ENCODE measurements at places on chromosomes 12 and 14. TPM values are rescaled to one million over a fixed set of nuclear protein-coding genes. Genes with fewer than 3 reads are reported as not detected.

DNA sequence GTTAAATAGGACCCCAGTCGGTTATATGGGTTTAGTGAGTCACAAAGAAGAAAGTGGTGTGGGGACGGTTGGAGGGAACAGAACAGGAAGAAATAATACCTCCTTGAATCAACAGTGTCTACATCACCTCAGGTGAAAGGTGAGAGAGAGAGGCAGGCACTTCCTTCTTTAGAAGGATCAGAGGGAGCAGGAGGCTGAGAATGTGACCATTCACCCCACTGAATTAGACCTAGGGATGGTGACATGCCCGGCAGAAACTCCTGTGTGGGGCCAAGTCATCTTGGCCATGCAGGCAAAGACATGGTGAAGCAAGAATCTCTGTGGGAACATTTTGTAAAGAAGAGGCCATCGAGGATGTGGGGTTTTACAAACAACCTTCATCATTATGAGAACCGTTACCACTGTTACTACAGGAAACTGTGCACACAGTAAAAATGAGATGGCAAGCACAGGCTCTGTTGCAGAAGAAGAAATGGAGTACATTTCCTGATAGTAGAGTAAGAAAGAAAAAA is 1196.9 kb downstream of the VRK1 start:
- no peak for DNase-seq

DNA sequence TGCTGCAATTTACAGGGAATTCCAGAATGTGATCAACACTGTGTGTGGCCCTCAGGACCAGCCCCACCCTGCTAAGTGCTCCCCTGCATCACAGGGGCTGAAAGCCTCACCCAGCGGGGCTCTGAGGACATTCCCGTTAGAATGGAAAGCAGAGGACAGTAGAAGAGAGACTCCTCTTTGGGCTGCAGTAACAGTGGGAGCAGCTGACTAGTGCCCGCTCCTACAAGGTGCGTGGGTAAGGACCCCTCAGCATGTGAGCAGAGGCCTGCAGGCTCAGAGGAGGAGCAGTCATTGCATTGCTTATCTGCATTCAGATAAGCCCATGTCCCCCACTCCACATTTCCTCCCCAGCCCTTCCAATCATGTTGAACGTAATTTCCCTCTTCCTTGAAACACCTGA is 120.1 kb downstream of the ITPR2 start:
- no peak for DNase-seq

C1R gene
- 599 TPM for total RNA-seq

- no peak for DNase-seq
Measured at GRCh38 chr12:24679126-24679525, 269.8 kb downstream of the BCAT1 start.

- no peak for DNase-seq
Measured at GRCh38 chr12:93375906-93376305, 1.8 kb upstream of the NUDT4 start.

DNA sequence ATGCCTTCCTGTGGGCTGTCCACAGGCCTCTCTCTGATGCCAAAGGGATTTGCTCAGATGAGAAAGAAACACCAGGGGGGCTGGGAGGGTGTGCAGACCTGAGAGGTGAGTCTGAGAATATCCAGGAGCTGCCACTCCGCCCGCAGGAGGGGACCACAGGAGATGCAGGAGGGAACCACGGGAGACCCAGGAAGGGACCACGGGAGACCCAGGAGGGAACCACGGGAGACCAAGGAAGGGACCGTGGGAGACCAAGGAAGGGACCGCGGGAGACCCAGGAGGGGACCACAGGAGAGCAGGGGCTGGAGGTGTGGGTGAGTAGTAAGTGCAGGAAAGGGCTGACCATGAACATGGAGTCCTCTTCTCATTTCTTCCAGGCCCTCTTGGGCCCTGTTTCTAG is 74.6 kb upstream of the SFSWAP start:
- DNase-seq, result no peak

GRCh38 chr12:53677016-53677799 is 1.3 kb upstream of the ATP5MC2 start:
- no peak for DNase-seq

DNA sequence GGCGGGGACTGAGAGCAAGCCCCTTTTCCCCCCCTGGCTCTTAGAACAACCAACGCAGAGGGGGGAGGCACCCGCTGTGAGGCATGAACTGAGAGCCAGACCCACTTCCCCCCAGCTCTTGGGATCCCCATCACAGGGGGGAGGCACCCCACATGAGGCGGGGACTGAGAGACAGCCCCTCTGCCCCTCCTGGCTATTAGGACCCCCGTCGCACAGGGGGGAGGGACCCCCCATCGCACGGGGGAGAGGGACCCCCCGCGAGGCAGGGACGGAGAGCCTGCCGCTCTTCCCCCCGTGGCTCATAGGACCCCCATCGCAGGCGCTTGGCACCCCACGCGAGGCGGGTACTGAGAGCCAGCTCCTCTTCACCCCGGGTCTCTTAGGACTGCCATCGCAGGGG is 195.8 kb upstream of the PZP start:
- no peak for DNase-seq

GPR65 gene
- total RNA-seq, result 2.5 TPM

LYZ gene
- total RNA-seq, result 8.8 TPM
